ENCODE measurements at places on chromosomes 3 and 15.

- DNase-seq = no peak
Observed at GRCh38 chr3:189122526-189123205, 49.1 kb upstream of the TPRG1 start.

DNA sequence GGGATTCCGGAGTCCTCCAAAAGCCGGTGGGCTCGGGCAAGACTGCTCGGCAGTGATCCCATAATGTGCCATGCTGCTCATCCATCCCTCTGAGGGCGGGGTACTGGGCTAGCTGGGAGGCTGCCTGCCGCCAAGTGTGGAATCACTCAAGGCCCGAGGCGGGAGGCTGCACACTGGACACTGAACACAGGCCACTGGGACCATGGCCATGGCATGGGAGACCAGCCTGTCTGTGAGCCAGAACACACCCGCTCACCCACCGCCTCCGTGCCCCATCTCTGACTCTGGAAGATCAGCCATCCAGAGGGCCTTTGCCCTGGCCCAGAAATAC lies 1.4 kb downstream of the C3orf22 start:
- DNase-seq = no peak

DNA sequence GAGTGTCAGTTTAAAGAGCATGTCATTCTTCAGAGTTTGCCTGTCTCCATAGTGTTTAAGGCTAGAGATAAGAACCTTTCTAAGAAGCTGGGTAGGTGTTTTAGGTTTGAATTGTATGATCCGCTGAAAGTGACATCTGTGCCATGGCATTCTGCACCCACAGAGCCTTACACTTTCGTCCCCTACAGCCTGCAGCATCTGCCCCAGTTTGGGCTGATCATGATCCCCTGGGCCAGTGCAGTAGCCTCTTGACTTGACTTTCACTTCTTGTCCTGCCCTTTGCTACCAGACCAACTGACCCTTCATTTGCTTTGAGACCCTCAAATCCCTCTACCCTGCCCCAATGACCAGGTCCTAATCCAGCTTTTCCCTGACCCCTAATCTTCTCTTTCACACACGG lies 81.6 kb downstream of the SOX14 start:
- no peak for DNase-seq

DNA sequence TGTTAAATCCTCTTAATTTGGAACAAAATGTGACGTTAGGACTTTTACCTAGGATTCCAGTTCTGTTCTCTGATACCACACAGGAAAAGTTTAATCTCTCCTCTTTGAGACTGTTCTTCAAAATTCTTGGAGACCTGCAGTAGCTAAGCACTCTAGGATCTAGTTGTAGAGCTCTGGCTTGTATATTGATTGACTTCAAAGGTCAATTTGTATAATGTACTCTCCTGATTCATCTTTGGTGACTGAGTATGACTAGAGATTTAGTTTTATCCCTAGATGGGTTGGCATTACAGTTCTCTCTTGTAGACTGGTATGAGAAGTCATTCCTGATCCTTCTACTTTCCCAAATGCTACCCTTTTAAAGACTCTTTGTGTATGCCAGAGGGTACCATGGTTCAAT lies 168.4 kb upstream of the TPRG1 start:
- DNase-seq = no peak

- DNase-seq = no peak
Observed at GRCh38 chr3:23546181-23546580, 259.6 kb upstream of the UBE2E1 start.

DNA sequence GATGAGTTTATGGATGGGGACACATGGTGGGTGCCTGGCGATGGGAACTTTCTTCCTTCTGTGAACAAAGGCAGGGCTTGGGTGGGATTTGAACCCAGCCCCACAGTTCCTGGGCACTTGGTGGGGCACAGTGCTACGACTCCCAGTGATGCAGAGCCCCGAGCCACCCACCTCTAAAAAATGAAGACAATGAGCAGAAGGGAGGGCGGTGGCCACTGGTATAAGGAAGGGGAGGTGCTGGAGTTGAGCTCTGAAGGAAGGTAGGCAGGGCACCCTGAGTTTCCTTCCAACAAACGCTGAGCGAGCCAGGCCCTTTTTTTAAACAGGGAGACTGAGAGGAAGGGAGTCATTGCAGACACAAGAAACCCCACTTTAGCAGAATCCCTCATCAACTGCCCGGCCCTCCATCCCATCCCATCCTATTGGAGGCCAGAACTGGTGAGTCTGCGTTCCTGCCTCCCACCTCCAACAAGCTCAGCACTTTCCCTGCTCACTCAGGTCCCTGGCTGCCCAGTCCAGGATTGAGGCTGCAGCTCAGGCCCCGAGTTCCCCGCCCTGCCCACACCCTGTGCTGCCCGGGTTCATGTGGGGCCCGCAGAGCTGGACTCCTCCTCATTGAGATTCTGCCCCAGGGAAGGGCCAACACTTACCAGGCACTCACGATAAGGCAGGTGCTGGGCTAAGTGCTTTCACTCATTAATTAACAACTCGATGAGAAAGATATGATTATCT lies 57.3 kb downstream of the LINGO1 start:
- no peak for DNase-seq

GRCh38 chr3:25830373-25831280 lies 40.7 kb downstream of the OXSM start:
- no peak for DNase-seq

DNA sequence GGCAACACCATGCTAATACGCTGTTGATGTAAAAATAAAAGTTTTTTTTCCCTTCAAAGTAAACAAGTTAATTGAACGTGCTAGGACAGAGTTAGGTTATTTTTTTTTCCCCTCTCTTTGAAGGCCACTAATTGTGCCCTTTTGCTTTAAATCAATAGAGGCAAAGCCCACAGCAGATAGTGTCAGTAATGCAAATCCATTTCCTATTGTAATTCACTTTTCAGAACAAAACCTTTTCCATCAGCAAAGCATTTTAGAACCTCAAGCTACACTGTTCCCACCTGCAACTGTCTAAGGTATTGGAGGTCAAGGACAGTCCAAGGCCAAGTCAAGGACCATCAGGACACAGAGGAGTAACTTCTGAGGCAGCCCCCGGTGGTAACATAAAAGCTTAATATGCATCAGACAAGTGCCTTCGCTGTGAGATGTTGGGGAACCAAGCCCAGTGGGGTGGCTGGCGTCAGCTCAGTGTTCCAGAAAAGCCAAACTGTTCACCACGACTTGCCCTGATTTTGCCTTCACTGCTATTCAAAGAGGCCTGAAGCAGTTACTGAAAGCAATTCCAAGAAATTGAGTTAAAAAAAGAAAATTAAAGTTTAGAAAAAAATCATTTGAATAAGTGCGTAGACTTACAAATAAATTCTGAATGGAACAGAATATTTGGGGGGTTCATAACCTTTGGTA lies 65.8 kb upstream of the ICE2 start:
- DNase-seq = no peak

- no peak for DNase-seq
Observed at GRCh38 chr15:56948000-56948763, 29.7 kb downstream of the TCF12 start.

- DNase-seq = no peak
Observed at GRCh38 chr3:43958005-43958770, 267.4 kb downstream of the ABHD5 start.

GRCh38 chr15:90563463-90563862 lies 33.7 kb downstream of the CRTC3 start:
- DNase-seq = no peak

DNA sequence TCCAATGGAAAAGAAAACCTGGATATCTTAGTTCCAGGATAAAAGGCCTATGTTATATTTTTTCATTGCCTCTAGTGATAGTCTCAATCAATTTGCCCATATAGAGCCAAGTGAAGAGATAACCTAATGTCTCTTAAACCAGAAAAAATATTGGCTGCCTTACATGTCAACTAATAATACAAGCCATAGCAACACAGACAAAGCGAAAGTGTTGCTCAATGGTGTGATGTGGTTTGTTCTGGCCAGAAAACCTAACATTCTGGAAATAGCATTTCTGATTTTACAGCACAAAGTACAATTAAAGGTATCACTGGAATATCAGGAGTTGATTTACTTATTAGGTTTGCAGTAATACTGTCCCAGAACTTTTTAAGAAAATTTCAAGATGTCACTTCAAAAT lies 101.5 kb downstream of the ATP8B4 start:
- no peak for DNase-seq

- DNase-seq = no peak
Observed at GRCh38 chr3:39935261-39935660, 125.9 kb downstream of the MYRIP start.

GRCh38 chr3:158506456-158506855 lies 64.5 kb upstream of the MLF1 start:
- DNase-seq = no peak

- no peak for DNase-seq
Observed at GRCh38 chr15:71691458-71692417, 118.6 kb upstream of the NR2E3 start.

DNA sequence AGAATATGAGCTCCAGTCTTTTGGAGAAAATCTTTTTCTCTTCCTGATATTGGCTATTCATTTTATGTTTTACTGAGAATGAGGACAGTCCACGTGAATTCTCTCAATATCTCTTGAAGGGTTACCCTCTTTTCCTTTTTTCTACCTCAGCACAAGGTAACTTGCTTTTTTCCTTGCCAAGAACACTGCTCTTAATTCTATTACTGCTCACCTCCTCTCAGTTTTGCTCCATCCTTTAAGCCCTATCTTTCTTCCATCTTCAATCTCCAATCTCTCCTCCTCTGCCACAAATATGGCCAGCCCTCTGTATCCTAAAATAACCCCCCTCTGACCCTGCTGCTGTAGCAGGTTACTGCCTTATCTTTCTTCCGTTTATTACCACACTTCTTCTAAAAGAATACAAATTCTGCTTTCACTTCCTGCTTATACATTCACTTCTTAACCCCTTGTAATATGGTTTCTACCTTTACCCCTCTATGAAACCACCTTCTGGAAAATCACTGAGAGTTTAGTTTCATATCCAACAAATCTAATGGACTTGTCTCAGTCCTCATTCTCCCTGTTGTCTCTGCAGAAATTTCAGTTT lies 89.0 kb downstream of the NFKBIZ start:
- peak; percentile 37 for DNase-seq

DNA sequence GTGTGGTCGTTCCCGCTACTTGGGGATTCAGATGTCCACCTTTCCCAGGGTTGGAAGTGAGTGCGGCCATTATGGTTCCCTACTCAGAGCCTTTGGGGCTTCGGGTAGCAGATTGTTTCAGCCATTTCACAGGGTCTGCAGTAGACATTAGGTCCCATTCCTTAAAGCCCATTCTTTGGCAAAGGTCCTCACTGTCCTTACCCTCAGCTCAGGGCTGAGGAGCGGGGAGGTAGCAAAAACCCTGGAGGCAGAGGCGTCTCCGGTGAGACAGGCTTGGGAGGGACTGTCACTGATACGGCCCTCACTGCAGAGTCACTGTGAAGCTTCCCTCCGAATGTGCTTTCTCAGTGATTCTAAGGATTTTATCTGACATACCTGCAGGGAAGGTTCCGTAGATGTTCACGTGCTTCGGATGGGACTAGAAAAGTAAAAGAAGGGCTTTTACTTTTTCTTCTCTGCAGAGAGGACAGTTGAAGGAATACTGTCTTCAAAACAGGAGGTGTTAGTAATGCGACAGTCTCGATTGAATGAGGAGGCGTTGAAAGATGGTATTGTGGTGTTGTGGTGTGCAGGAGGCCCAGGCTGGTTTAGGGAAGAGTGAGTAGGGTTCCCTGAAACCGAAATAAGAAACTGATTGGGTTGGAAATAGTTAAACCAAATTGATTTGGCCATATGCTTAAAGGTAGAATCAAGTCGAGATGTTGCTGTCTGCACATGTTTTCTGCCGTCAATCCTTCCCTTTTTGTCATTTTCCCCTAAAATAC lies 630 bp downstream of the ATP6V1A start:
- DNase-seq = peak; percentile 30

DNA sequence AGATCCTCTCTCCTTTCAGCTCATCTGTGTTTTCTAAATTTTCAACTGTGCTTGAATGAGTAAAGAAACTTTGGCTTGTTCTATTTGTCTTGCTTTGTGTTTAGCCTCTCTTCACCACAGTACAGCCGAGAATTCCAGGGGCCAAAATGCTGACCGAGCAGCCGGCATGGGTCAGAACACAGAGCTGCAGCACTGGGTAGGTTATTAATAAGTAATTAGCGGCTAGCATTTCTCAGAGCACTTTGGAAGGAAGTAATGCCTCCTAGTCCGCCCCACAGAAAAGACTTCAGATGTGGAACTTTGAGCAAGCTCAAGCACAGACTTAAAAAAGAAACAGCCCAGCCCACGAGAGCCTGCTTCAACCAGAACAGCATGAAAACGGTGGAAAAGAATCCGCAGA lies 343.9 kb downstream of the ARRDC4 start:
- DNase-seq = no peak

GRCh38 chr15:98677345-98678059 lies 29.2 kb downstream of the IGF1R start:
- no peak for DNase-seq

- DNase-seq = no peak
Observed at GRCh38 chr15:73388256-73388781, 19.6 kb upstream of the HCN4 start.

DNA sequence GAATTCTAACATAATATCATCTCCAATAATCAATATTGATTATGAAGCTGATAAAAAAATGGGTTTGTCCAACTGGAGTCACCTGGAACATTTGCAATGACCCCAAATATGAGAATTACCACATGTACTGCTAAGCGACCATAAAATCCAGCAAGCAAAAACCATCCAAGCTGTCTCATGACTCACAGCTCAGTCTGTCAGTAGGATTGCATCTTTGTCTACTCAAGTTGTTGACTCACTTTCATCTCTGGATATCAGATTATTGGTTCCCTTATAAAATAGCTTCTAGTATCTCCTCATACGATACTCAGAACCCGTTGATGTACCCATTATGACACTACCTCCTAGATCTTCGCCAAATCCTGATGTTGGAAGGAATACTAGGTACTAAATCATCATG lies 209.8 kb upstream of the ATP11B start:
- no peak for DNase-seq

DNA sequence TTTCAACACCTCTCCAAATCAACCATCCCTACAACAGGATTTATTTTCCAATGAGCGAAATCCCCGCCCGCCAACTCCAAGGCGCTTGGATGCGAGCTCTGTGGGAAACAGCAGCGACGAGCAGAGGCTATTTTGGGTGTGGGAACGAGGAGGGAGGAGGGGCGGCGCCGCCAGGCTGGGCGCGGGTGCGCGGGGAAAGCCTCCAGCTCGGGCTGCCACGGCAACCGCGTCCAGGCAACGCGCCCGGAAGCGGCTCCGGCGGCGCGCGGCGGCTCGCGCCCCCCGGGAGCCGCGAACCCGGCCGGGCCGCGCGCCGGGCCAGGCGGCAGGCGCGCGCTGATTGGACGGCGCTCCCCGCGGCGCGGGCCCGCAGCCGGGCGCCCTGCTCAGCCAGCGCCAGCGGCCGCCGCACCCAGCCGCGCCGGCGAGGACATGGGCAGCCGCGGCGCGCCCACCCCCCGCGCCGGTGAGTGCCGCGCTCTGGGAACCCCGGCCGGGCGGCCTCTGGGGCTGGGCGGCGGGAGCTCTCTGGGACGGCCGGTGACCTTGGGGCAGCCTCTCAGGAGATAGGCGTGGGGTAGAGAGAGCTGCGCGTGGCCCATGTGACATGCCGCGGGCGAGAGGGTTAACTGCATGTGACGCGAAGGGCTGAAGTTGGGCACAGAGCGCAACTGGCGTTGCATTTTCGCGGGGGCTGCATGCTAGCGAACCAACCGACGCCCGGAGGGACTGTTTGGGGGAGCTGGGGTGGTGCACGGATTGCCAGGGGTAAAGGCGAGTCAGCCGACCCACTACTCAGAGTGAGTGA lies at the start of gene FAM81A:
Gene FAM81A, plus strand, starts transcription at position 370 of the 808 bp plus-strand sequence. CDS start 20,441 bp downstream, outside the sequence.
- DNase-seq = peak; percentile 71
